ENCODE measurements at places on chromosomes 3 and 15. TPM values are rescaled to one million over a fixed set of nuclear protein-coding genes. Genes with fewer than 3 reads are reported as not detected.

Gene SCN5A
- 0.29 TPM for total RNA-seq

Gene SAMD7
- not detected for total RNA-seq

Gene CFAP100
- not detected for total RNA-seq

Gene SNTN
- not detected for total RNA-seq

Gene LIPC
- total RNA-seq, result 1.6 TPM

Gene ZCWPW2
- total RNA-seq, result 1.3 TPM

Gene IMPG2
- 0.33 TPM for total RNA-seq

Gene GPR156
- total RNA-seq, result 0.44 TPM

Gene SLC28A1
- total RNA-seq, result not detected

Gene THUMPD3
- 58.6 TPM for total RNA-seq

Gene EAF2
- total RNA-seq, result 0.87 TPM

Gene DHX36
- 65.5 TPM for total RNA-seq

Gene CYP1A1
- total RNA-seq, result not detected

Gene NPRL2
- 26.5 TPM for total RNA-seq

Gene UBA7
- total RNA-seq, result 92.1 TPM

Gene NMNAT3
- total RNA-seq, result 0.83 TPM

Gene MUC20
- total RNA-seq, result 0.50 TPM

Gene GPR149
- total RNA-seq, result not detected

Gene HTR3E
- not detected for total RNA-seq

Gene DAZL
- total RNA-seq, result not detected

Gene ARPP21
- not detected for total RNA-seq

Gene PRTG
- 1.7 TPM for total RNA-seq

Gene BDH1
- total RNA-seq, result 1.7 TPM

Gene DUOX1
- under 0.01 TPM for total RNA-seq

Gene HRG
- total RNA-seq, result not detected

Gene C3orf80
- 0.15 TPM for total RNA-seq

Gene PSTPIP1
- total RNA-seq, result 0.17 TPM

Gene CD86
- not detected for total RNA-seq

Gene MAP1A
- total RNA-seq, result 180 TPM

Gene ENTPD3
- total RNA-seq, result not detected

Gene STXBP5L
- total RNA-seq, result not detected

Gene UBE2E2
- 51.8 TPM for total RNA-seq

Gene PP2D1
- total RNA-seq, result not detected

Gene CIB2
- 1.3 TPM for total RNA-seq

Gene SENP8
- total RNA-seq, result 3.3 TPM

Gene SNX22
- 0.50 TPM for total RNA-seq

Gene KLHL6
- total RNA-seq, result not detected

Gene GHSR
- not detected for total RNA-seq

Gene FBXW12
- 0.15 TPM for total RNA-seq

Gene ALDH1A2
- 2.3 TPM for total RNA-seq

Gene THSD4
- total RNA-seq, result 31.3 TPM

Gene MFN1
- 49.1 TPM for total RNA-seq

Gene CCR8
- total RNA-seq, result not detected

Gene IL17RD
- total RNA-seq, result 8.9 TPM

Gene ZNF860
- 1.0 TPM for total RNA-seq

Gene P2RY12
- total RNA-seq, result 0.29 TPM

Gene RGMA
- total RNA-seq, result 5.4 TPM

All from smooth muscle cell of trachea (primary cell).